K562 (cell line): ENCODE measurements at places on chromosomes 6 and 20. TPM values are rescaled to one million over a fixed set of nuclear protein-coding genes. Genes with fewer than 3 reads are reported as not detected.

The CYP21A2 gene
- total RNA-seq: 1.3 and 1.4 TPM in 2 replicates

The KCNS1 gene
- not detected in 2 replicates for total RNA-seq

DNA sequence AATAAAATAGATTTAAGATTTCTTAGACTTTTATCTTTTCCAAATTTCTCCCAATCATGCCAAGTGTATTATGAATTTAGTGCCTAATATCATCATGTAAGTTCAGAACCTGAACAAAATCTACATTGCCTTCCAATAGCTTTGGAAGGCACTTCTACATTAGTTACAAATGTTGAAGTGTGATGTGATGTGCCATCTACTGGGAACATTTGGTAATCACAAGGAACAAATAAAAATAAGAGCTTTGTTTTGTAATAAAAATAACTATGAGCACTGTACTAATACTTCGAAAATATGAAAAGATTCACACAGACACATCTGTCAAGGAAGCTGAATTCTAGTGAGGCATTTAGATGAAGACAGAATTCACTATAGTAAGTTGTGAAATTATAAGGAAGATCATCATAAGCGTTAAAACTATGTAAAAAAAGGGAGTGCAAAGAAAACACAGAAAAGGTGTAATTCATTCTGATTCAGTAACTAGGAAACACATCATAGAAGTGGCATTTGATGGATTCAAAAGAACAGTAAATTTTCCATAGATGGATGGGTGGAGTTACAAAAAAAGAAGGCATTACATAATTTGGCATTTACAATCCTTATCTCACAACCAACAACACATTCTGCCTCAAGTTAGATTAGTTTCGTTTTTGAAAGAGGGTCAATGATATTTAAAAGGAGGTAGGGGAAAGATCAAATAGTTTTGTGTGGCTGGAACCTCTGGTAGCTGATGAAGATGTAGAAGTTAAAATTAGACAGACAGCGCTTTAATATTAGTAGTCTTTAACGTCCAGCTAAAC lies 161.0 kb downstream of the ASCC3 start:
- no peak for DNase-seq
- H3K36me3 ChIP-seq: peaks cover 26% of the 10 kb centered on the region
- H3K4me1 ChIP-seq: no peaks in the 10 kb centered on the region; the same call in 1 of the 3 replicates
- no peaks in the 10 kb centered on the region for H3K27me3 ChIP-seq
- H3K4me3 ChIP-seq: no peak overlapping the region

- no peak overlapping the region for H3K4me3 ChIP-seq
- H3K27ac ChIP-seq: no peak overlapping the region
- H3K27me3 ChIP-seq: no peaks in the 10 kb centered on the region
- no peaks in the 10 kb centered on the region for H3K36me3 ChIP-seq
- no peaks in the 10 kb centered on the region for H3K4me1 ChIP-seq
- DNase-seq: no peak
These were observed 166.3 kb upstream of the EEF1E1 start for GRCh38 chr6:8268606-8269005.

- no peak overlapping the region for H3K27ac ChIP-seq
- no peak overlapping the region for H3K4me3 ChIP-seq
- DNase-seq: no peak
- peaks cover 4% of the 10 kb centered on the region; the same call in 1 of the 2 replicates for H3K27me3 ChIP-seq
These were observed 135.6 kb upstream of the UST start for GRCh38 chr6:148611213-148611612.

GRCh38 chr6:145194389-145194788 lies 540.9 kb downstream of the EPM2A start:
- no peak for DNase-seq
- H3K36me3 ChIP-seq: no peaks in the 10 kb centered on the region
- no peaks in the 10 kb centered on the region for H3K27me3 ChIP-seq
- H3K4me1 ChIP-seq: no peaks in the 10 kb centered on the region
- no peak overlapping the region for H3K4me3 ChIP-seq
- no peak overlapping the region for H3K27ac ChIP-seq

The C4B gene
- total RNA-seq: 8.5 and 8.8 TPM in 2 replicates

The CD109 gene
- total RNA-seq: 0.18 and 0.42 TPM in 2 replicates

- H3K27me3 ChIP-seq: no peaks in the 10 kb centered on the region
- H3K36me3 ChIP-seq: no peaks in the 10 kb centered on the region; the same call in 2 of the 3 replicates
- peaks cover 6% of the 10 kb centered on the region; the same call in 2 of the 3 replicates for H3K4me1 ChIP-seq
- H3K27ac ChIP-seq: no peak overlapping the region
- no peak for DNase-seq
- H3K4me3 ChIP-seq: no peak overlapping the region
These were observed 22.3 kb downstream of the STX7 start for GRCh38 chr6:132490478-132491204.

DNA sequence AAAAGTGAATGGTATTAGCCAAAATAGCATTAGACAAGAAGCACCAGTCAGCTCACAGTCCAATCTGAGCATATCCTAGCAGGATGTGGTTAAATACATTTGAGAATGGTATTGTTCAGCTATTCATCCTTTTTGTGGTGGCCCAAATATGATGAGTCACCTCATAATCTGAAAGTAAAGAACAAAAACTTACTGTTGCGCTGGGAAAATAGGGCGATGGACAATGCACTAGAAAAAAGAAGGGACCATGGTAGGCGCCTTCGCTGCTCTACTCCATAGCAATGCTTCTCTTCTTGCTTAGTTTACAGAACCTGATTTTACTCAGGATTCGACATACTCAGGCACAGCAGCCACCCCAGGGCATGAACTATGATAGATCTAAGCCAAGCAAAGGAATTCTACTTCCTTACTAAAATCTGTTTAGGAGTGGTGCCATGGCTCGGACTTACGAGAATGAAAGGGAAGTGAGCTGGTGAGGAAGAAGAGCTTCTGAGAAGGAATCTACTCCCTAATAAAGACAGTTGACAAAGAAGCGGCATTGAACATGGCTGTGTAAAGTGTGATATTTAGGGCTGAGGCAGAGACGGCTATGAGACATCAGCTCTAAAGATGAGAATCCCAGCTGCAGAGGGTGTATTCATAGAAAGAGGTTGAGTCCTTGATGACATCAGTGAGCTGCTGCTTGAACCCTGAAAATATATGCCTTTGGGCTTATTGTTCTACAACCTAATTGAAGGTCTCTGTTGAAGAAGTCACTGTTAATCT lies 16.6 kb upstream of the FBXO9 start:
- no peaks in the 10 kb centered on the region; the same call in 1 of the 2 replicates for H3K4me1 ChIP-seq
- no peak overlapping the region for H3K4me3 ChIP-seq
- no peak overlapping the region for H3K27ac ChIP-seq
- no peaks in the 10 kb centered on the region for H3K27me3 ChIP-seq
- no peak for DNase-seq

DNA sequence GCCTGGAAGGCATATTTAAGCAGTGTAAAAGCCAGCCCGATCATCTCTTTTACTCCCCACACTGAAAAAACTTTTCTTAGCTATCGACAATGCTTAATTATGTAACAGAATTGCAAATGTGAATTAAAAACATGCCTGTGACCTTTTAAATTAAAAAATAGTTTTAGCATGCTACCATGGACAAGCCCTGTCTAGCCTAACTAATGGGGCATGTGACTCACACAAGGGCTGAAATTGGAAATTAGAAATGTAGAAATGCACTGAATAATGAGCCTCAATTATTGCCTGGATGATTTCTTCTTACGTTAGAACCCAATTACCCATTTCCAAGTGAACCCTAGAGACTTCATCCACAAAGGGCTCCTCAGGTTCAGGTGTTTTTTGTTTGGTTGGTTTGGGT lies 82.7 kb downstream of the SIM1 start:
- no peak for DNase-seq
- H3K27me3 ChIP-seq: no peaks in the 10 kb centered on the region; the same call in 2 of the 3 replicates
- H3K4me3 ChIP-seq: no peak overlapping the region
- H3K4me1 ChIP-seq: no peaks in the 10 kb centered on the region

DNA sequence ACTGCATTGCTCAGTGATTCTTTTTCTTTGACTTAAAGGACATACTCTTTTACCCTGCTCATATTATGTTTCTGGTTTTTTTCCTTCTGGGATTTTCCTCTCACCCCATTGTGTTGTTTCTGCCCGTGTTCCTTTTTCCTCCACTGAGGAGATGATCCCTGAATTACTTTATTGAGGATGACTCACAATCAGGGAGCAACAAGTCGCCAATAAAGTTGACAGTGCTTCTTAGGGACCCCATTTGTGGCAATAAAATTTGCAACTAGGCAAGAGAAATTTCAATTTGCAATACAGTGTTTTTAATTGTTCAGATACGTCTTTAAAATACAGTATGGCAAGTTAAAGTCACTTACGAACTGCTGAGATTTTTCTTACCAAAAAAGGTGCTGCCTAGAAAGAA lies 217.9 kb downstream of the SOX4 start:
- DNase-seq: no peak
- H3K27me3 ChIP-seq: peaks cover 27% of the 10 kb centered on the region
- H3K27ac ChIP-seq: no peak overlapping the region
- H3K4me3 ChIP-seq: no peak overlapping the region
- no peaks in the 10 kb centered on the region for H3K4me1 ChIP-seq
- no peaks in the 10 kb centered on the region for H3K36me3 ChIP-seq

DNA sequence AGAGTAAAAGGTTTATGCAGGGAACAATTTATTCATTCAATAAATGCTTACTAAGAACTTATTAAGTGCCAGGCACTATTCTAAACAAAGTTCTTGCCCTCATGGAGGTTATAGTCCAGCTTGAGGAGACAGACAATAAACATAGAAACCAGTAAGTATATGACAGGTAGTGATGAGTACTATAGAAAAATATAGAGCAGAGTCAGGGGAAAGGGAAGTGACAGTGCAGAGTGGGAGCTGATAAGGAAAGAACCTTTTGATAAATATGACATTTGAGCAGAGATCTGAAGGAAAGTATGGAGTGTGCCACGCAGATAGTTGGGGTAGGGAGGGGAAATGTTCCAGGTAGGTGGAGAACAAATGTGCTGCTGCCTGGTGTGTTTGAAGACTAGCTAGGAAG lies 12.1 kb downstream of the ACSS2 start:
- peak; percentile 83 for DNase-seq
- peak overlapping the region; percentile 68 for H3K27ac ChIP-seq
- peaks cover 69% of the 10 kb centered on the region for H3K36me3 ChIP-seq
- H3K4me1 ChIP-seq: peaks cover 5% of the 10 kb centered on the region; the same call in 1 of the 2 replicates
- no peaks in the 10 kb centered on the region for H3K27me3 ChIP-seq

DNA sequence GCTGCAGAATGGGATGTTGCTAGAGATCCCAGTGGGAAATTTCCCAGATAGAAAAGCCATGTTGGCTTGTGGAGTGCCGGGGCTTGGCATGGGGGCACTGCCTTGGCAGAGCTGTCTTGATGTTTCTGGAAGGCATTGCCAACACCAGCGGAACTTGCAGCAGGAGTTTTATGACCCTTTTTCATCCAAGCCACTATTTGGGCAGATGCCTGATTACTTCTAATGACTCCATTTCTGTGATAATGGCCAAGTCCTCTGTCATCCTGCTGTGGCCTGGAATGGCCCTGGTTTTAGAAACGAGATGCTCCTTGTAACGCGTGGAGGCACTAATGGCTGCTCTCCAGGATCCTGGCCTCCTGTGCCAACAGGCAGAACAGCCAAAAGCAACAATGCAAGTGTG lies 229.0 kb downstream of the ZNF217 start:
- no peak overlapping the region for H3K27ac ChIP-seq
- no peaks in the 10 kb centered on the region for H3K36me3 ChIP-seq
- H3K4me1 ChIP-seq: no peaks in the 10 kb centered on the region; the same call in 2 of the 3 replicates
- H3K27me3 ChIP-seq: peaks cover 10% of the 10 kb centered on the region
- no peak for DNase-seq

- H3K27me3 ChIP-seq: no peaks in the 10 kb centered on the region
- H3K4me1 ChIP-seq: no peaks in the 10 kb centered on the region
- H3K27ac ChIP-seq: no peak overlapping the region
- no peak overlapping the region for H3K4me3 ChIP-seq
These were observed 31.5 kb upstream of the TOP1 start for GRCh38 chr20:40997116-40997515.

GRCh38 chr20:17652411-17652810 lies 29.6 kb downstream of the RRBP1 start:
- H3K36me3 ChIP-seq: peaks cover 12% of the 10 kb centered on the region; the same call in 1 of the 3 replicates
- H3K4me1 ChIP-seq: no peaks in the 10 kb centered on the region
- no peak overlapping the region for H3K4me3 ChIP-seq
- DNase-seq: no peak
- H3K27ac ChIP-seq: no peak overlapping the region

DNA sequence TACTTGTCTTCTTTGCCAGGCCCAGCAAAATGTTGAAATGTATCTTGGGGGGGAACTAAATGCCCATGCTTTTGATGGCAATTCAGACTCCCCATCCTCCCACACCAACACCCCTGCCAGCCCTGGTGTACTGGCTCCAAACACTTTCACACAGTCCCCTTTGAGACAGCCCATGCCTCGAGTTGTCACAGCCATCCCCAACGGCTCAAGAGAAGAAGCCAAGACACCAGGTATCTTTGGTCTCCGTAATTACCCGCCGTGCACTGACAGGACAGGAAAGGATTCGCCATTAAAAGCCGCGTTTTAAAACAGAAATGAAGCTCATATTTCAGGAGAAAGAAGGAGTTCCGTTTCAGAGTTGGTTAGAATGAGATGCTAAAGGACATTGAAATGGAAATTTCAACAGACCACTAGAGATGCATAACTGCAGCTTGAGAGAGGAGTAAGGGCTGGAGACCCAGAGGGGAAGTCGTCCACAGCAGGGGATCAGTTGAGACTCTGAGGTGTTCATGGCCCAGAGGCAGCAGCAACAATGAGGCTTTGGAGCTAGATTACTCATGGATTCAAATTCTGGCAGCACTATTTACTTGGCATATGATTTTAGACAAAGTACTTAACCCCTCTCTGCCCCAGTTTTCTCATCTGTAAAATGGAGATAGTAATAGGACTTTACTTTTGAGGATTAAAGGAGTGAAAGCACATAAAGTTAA lies 63.5 kb upstream of the ADGRF1 start:
- no peak overlapping the region for H3K4me3 ChIP-seq
- peaks cover 7% of the 10 kb centered on the region; the same call in 1 of the 3 replicates for H3K27me3 ChIP-seq
- no peaks in the 10 kb centered on the region for H3K36me3 ChIP-seq
- no peak overlapping the region for H3K27ac ChIP-seq
- no peak for DNase-seq

The IGF2R gene
- total RNA-seq: 84.7 and 92.3 TPM in 2 replicates

DNA sequence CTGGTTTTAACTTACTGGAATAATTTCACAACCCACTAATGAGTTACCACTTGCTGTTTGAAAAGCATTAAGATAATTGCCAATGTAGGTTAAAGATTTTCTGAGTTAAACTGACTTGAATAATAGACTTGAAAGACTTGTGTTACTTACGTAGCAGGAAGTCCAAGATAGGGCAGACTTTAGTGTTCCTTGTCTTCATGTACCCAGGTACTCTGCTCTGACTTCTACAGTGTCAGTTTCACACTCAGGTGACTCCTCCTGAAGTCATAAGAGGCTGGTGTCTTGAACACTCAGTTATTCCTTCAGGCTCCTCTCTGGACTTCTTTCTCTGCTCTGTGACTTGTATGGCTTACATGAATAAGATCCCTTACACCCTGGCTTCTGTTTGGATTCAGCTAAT lies 76.3 kb upstream of the SGK1 start:
- H3K27me3 ChIP-seq: no peaks in the 10 kb centered on the region
- H3K4me3 ChIP-seq: no peak overlapping the region
- peaks cover 4% of the 10 kb centered on the region for H3K4me1 ChIP-seq
- H3K36me3 ChIP-seq: no peaks in the 10 kb centered on the region

The PSMA7 gene
- total RNA-seq: 413 and 431 TPM in 2 replicates

The HDAC2 gene
- total RNA-seq: 154 and 161 TPM in 2 replicates
